ENCODE measurements at places on chromosomes 12 and 14.

DNA sequence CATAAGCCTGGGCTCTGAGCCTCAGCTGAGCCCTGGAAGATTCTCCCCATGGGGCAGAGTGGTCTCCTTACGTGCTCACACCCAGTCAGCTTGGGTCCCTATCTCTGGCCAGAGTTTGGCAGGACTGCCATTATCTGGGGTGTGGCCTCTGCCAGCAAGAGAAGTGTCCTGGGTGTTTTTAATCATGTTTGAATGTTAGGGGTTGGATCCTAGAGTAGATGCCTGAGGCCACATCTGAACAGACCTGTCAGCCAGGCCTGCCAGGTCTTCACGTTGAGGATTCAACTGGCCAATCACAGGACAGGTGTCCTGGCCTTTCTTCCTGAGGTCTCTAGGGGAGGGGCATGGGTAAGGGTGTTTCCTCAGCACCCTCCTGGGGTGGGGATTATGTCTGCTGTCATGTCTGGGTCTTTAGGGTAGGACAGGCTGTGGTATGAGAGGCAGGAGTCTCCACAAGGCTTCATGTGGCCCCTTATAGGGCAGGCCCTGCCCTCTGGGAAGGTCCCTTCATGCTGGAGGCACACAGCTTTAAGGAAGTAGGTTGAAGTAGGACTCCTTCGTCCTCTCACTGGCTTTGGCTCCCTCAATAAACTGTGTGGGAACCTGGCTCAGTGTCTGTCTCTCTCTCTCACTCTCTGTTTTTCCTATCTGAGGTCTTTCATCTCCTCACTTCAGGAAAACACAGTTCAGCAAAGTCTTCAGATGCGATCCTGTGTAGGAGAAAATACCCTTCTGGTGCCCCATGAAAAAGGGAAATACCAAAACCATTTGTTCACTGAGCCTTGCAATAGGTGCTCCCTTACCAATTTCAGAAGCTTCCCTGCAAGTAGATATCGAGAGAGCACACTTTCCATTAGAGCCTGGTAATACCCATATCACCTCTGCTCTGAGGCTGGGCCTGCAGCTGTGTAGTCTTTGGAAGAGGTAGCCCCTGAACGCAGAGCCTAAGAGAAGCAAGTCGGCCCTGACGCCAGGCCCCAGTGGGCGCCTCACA is 6.7 kb upstream of the FITM1 start:
- DNase-seq = no peak

DNA sequence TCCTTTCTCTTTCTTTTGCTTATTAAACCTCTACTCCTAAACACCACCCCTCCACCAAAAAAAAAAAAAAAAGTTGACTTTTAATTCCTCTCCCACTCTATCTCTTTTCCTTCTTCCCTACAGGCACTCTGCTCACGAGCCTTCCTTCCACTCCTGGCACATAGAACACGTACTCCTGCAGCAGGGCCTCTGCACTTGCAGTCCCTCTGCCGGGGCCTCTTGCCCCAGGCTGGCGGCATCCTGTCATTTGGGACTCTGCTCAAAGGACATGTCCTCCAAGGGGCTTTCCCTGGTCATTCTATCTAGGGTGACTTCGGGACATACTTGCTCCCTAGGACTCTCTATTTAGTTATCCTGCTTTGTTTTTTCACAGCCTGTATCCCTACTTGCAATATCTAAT is 7.7 kb downstream of the FOS start:
- DNase-seq = no peak

DNA sequence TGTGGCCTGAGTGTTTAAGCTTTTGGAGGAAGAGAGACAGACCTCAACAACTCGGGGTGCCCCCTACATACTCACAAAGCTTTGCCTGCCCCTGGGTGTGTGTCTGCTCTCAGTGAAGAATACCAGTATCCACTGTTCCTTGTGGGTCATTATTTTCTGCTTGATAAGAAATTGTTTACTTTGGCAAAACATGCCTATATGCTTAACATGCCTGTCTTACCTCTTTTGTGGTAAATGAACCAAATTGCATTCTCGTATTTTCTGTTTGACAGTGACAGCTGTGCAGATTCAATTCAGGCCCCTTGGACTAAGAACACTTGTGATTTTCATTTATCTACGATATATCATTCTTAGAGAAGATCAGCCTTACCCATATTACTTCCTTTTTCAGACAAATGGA is 50.6 kb upstream of the REP15 start:
- DNase-seq = no peak

DNA sequence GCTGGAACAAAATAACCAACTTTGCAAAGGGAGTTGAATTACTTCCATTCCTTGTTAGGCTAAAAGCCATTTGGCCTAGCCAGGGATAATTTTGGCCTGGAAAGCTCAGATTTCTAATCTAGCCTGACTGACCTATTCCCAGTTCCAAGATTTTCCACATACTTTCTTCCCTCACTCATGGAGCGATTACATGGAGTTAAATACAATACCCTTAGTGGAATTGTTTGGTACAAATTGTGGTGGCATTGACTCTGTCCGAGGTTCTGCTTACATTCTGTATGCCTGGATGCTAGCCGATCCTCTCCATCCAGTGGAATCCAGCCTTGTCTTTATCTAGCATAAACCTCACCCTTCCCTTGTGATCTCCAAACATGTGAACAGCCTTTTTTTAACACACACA is 965.1 kb downstream of the DIO2 start:
- no peak for DNase-seq

GRCh38 chr14:88961214-88961613 is 136.8 kb downstream of the TTC8 start:
- no peak for DNase-seq

DNA sequence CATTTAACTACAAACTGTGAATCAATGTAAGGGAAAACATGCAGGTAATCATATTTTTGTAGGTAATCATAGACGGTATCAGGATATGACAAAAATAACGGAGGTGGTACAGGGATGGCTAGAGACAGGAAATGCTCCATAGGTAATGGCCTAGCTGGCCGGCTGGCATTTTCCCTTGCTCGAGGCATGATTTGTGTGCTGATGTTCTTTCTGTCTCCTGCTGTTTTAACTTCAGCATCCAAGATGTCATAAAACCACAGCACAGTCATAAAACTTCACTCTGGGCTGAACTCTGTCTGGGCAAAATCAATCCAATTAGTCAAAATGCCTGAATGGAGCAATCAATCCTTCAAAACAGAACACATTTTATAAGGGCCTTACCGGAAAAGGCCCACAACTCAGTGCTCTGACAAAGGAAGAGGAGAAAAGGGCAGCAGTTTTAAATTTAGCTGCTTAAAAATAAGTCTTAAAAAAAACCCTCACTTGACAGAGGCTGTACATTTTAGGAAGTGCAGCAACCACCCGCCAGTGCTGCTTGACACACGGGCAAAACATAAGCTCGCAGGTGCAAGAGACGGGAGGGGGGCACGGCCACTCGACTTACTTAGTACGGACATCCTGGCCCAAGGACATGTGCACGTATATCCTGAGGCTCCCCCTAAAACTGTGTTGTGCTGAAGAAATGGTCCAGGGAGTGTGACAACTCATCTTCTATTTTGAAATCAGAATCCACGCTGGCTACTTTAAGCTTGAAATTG is 40.5 kb upstream of the GPR68 start:
- peak; percentile 75 for DNase-seq

- DNase-seq = no peak
Observed at GRCh38 chr14:64817631-64818030, 62.1 kb downstream of the SPTB start.

- no peak for DNase-seq
Observed at GRCh38 chr14:63045234-63045611, at the start of gene KCNH5. Gene KCNH5, minus strand, starts transcription at chr14:63045458. Its CDS starts 272 bp downstream, at chr14:63045186.

All from AG09309 (cell line).